ENCODE measurements at places on chromosomes 13 and 19. TPM values are rescaled to one million over a fixed set of nuclear protein-coding genes. Genes with fewer than 3 reads are reported as not detected.
A peak's percentile ranks its signal among the peaks of the same experiment; 100 is the strongest.

DNA sequence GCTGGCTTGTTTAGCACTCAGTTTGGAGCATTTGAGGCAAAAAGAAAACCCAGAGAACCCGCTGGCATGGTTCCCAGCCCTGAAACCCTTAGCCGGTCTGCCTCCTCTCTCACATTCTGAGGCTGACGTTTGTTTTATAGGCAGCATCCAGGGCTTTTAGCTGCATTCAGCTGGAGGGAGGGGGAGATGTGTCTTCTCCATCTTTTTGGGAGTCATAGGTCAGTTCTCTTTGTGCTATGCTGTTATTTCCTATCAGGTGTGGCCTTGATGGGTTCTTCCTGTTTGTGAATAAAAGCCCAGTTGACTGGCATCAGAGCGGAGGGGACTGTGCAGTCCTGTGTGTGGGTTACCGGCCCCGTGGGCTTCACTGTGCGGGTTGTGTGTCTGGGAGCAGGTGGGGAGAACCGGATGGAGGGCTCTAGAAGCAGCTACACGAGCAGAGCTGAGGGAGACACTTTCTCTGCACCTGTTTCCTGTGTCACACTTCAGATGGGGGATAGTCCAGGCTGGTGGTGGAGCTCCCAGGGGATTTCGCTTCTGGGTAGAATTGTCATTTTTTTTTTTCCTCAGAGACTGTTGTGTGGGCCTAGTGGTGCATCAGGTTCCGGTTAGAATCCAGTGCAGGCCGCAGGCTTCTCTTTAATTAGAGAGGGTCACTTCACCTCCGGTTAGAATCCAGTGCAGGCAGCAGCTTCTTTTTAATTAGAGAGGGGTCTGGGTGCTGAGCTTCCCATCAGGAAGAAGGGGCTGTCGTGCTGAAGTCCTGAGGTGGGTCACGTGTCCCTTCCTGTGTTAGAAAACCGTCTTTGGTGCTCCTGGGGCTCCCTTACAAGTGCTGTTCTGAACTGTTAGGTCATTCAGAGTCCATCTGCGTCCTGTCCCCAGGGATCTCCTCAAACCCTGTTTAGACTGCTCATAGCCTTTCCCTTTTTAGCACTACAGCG, 69.6 kb downstream of the ARHGEF7 start:
- no peak for DNase-seq

FFAR2 gene
- not detected for total RNA-seq

DNA sequence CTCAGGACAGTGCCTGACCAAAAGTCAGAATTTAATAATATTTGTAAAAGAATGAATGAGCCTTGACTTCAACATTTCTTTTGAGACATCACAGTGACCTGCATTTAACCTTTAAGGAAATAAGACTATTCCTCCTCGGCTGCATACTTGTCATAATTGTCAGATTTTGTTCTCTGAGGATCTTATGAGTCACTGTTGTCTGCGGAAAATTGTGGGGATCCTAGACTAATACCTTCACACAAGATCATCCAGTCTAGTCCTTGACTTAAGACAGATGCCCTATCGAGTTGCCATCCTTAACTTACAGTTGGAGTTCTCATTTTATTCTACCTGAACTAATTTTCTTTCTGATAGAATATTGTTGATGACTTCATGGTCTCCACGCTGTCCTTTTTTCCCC, 198.4 kb downstream of the DLEU7 start:
- DNase-seq = no peak

CYP4F12 gene
- total RNA-seq = 31.9 TPM

GRCh38 chr19:14160017-14160703, 23.8 kb upstream of the ASF1B start:
- DNase-seq = no peak

PIBF1 gene
- total RNA-seq = 67.6 TPM

CBY2 gene
- total RNA-seq = not detected

GRCh38 chr13:84737661-84738060, 855.4 kb upstream of the SLITRK1 start:
- no peak for DNase-seq

- peak; percentile 23 for DNase-seq
Observed at GRCh38 chr13:101415358-101416174, 742 bp downstream of the NALCN start.

- no peak for DNase-seq
Observed at GRCh38 chr19:18671303-18672043, 12.0 kb upstream of the CRTC1 start.

GRCh38 chr19:8641908-8642547, 11.6 kb downstream of the NFILZ start:
- DNase-seq = peak; percentile 69

LENG9 gene
- 14.5 TPM for total RNA-seq

COX7A1 gene
- total RNA-seq = 21.0 TPM

- DNase-seq = peak; percentile 92
Observed at GRCh38 chr19:18590273-18591272, 2.0 kb downstream of the REX1BD start.

DNA sequence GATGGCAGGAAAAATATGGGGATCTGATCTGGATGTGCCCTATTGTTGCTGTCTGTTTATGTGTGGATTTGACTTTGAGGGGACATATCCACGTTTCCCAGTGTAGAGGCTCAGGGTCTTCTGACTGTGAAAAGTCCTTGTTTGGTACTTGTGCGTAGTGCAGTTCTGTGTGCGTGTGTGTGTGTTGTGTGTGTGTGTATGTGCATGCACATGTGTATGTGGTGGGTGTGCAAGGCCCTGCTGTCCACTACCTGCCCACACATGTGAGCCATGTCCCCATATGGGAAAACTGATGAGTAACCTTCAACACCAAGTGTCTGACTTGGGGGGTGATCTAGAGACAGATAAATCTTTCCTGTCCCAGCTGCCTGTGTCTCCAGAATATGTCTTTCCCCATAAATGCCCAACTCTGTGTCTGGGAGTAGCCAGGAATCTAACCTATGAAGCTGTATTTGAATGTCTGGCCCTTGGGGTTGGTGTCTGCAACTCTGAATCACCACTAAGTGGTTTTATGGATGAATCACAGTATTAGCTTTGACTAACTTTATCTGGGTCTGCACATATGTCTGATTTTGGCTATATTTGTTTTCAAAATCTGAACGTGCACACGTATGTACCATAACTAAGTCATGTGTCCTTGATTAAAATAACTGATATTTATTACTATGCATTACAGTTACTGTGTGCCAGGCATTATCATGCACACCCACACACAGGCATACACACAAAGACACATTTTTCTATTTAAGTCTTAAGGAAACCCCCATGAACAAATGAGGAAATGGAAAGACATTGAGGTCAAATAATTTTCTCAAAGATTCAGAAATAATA, 17.4 kb downstream of the KLK2 start:
- no peak for DNase-seq

- DNase-seq = peak; percentile 85
Observed at GRCh38 chr19:10085641-10086590, at the start of gene SHFL. Gene SHFL, plus strand, starts transcription at chr19:10086317. Its CDS starts 111 bp downstream, at chr19:10086428.

DNA sequence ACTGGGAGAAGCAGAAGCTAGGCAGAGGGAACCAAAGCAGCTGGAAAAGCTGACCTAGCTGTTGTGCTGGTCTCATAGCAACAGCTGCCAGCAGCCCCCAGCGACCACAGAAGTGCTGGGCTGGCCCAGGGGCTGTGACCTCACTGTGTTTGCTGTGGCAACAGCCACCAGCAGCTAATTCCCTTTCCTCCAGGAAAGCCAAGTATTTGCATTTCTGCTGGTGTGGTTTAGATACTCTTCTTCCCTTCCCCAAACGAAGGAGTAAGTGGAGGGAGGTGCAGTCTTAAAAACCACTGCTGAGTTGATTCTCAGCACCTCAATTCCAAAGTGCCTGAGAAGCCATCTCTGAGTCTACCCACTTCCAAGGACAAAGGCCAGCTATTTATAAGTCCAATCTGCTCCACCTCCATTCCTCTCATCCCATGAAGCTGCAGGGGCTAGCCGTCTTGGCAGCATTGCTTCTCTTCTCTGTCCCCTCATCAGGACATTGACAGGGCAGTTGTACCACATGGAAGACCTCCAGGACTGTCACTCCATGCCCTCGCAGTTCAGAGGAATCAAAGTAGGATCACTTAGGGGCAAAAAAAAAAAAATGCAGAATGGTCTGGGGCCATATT, 11.5 kb upstream of the CCDC97 start:
- peak; percentile 63 for DNase-seq

GRCh38 chr13:109371066-109371465, 415.3 kb downstream of the IRS2 start:
- DNase-seq = no peak

DNA sequence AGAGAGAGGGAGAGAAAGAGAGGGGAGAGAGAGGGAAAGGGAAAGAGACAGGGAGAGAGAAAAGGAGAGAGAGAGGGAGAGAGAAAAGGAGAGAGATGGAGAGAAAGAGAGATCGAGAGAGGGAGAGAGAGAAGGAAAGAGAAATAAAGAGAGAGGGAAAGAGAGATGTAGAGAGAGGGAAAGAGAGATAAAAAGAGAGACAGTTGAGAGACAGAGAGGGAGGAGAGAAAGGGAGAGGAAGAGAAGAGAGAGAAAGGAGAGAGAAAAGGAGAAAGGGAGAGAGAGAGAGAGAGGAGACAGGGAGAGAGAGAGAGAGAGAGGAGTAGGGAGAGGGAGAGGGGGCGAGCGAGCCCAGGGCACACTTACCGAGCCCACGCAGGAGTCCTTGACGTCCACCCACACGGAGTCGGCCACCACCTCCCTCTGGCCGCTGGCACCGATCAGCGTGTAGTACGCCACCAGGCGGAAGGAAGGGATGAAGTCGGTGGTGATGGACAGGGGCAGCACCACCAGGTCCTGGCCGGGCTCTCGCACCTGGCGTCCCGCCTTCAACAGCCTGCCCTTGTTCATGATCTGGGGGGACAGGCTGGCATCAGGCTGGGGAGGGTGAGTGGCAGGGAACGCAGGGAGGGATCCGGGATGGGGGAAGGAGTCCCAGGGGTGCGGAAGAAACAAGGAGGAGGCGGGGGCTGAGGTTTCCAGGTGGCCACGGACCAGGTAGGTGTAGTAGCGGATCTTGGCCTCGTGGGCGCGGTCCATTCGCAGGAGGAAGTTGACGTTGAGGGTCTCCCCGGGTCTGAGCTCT, 10.0 kb downstream of the C3 start:
- no peak for DNase-seq

DNA sequence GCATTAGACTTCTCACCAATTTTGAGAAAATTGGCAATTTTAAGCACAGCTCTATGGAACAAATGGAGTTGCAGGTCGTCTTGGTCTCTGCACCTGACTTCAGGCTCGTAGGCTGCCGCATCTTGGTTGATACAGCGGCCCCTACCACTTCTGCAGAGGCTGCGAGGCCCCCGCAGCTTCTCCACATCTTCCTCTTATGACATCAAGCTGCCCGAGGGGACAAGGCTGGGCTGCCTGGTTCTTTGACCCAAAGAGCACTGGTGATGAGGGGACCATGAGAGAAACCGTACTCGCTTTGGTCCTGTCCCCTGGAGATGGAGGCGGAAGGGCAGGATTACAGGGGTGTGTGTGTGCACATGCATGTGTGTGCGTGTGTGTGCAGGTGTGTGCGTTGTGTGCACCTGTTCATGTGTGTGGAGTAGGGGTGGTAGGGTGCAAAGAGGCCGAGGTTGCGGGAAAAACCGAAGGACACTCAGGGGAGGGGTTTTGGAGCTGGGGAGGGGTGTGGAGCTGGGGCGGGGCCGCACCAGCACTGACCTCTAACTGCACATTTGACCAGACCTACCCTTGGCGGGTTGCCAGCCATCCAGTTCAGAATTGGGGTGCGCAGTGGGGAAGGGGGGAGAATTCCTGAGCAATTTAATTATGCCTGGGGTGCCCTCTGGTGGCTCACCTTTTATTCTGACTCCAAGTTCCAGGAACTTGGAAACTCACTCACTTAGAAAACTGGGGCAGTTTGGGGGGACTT, 65.1 kb upstream of the ARHGEF7 start:
- peak; percentile 35 for DNase-seq

Data from stomach (tissue), 19 donors.